AG10803 (cell line): ENCODE measurements at places on chromosomes 4 and X.

GRCh38 chr4:183348136-183348535 is 25.9 kb upstream of the CLDN24 start:
- DNase-seq = no peak

DNA sequence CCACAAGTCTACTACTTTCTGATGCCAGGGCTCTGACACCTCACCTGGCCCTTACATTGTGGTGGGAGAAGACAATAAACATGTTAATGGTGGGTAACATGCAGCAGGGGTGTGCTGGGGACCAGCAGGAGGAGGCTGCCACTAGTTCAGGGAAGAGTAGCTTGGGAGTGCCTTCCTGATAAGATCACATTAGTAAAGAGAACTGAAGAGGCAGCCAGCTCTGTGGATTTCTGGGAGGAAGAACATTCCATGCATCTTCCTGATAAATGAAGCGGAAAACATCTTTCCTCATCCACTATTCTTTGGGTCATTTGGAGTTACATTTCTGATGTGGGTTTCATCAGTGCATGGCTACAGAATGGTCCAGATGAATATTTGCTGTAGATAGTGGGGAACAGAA is 9.0 kb downstream of the RNF150 start:
- DNase-seq = peak; percentile 14

GRCh38 chr4:128716338-128716737 is 93.2 kb upstream of the JADE1 start:
- DNase-seq = peak; percentile 53

DNA sequence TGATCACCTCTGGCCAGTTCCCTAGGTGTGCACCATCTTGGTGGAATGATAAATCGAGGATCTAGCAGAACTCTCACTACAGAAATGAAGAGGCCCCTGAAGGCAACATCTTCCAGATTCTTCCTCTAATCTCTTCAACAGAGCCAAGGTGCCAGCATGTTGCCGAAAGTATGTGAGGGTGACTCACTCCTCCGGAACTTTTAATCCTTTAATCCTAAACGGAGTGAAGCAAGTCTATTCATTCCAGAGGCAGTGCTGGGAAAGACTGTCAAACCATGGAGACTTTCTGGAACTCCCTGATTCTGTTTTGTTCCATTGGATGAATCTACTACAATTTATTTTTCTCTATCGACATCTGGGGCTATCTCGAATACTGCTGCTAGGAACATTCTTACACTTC is 68.7 kb downstream of the SUPT20HL2 start:
- DNase-seq = peak; percentile 82

GRCh38 chr4:78666830-78667258 is 109.3 kb upstream of the BMP2K start:
- no peak for DNase-seq

- DNase-seq = no peak
Observed at GRCh38 chr4:37324546-37324945, 80.0 kb downstream of the NWD2 start.

DNA sequence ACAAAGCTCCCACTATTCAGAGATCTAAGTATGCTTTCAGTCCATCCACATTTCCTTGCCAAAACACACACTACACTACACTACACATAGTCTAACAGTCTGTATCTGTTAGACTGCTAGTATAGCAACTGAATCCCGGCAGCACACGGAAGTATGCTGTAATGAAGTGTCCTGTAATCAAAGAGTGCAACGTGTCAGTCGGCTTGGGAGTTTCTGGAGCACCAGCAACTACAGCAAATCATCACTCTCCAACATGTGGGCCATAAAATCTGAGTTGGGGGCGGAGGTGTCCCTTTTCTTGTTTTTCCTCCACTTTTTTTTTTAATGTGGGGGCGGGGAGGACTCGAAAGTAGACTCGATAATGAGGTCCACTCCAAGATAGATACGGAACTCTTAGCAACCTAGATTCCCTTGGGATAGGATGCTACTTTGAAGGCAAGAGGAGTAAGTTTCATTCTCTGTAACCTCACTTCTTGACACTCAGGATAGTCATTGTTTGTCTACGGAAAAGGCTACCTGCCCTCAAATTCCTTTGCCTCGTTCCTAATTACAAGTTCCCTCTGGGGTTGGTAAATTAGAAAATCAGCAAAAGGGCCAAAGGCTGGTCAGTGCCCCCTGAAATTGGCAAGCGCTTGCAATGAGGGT is 722 bp downstream of the SLC10A7 start:
- peak; percentile 62 for DNase-seq

DNA sequence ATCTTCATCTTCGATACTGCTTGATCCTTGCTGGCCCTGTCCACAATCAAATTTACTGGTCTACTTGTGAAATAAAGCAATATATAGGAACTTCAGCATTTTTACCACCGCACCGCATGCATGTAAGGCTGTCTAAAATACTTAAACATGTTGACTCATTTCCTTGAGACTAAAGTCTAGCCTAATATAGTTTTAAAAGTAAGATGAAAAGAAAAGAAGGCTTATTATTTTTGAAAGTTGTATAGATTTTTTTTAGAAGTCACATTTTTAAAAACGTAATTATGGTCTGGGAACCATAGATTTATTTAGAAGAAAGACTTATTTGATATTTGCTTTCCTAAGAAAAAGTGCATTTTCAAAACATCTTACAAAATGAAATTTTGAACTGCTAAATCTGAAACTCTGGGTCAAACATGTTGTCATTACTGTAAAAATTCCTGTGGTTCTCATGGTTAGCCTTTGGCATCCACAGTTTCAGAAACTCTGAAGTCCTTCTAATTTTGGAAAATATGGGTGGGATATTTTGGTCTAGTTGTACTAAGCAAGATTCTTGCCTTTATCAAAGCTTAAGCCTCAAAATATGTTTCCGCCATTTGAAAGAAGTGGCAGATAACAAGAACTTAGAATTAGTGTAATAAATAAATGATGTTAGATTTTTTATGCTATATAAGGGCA is 423.5 kb upstream of the CTSO start:
- DNase-seq = peak; percentile 79

DNA sequence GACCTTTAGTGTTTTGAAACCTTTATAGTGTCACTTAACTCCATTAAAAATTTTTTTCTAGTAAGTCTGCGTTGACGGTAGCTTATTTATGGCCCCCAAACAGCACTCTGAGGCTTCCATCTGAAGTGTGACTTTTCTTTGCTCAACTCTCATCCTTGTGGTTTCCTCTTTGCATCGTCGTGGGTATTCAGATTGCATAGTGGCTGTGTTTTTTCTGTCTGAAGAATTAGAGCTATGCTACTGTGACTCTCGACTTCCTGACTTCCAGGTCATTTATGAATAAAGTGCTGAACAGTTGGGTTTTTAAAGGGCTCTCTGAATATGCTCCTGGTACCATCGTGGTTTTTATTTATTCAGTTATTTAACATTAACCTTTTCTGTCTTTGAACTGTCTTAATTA is 44.9 kb downstream of the JADE1 start:
- peak; percentile 80 for DNase-seq

DNA sequence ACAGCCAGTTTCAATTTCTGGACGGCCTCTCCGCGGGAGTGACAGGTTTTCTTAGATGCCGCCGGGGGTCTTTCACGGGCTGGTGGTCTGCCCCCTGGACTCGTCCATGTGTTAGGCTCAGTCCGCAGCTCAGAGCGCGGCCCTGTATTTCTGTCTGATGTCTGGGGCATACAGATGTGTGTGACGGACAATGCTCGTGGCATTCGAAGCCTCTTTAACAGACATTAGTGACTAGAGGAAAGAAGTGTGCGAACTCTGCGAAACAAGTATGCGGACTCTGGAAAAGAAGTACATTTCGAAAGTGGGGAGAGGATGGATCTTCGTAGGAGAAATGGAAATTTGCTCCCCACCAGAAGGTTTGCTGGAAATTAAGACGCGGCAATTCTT is 793 bp upstream of the DCUN1D4 start:
- peak; percentile 25 for DNase-seq

DNA sequence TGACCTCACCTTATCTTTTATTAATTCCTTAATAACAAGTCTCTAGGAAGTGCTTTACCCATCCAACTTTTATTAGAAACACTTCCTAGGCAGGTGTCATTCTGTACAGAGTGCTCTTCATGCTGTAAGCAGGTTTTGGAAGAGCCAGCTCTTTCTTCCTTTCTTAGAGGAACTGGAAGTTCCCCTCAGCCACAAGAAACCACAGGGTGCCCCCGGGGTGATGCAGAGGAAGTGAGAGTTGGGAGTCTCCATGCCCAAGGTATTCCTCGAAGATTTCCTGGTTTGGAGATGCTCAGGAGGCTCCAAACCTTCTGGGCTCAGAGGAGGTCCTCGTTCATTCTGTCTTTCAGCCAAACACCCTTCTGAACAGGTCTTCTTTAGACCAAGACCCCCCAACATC is 83.8 kb downstream of the EGF start:
- DNase-seq = no peak

DNA sequence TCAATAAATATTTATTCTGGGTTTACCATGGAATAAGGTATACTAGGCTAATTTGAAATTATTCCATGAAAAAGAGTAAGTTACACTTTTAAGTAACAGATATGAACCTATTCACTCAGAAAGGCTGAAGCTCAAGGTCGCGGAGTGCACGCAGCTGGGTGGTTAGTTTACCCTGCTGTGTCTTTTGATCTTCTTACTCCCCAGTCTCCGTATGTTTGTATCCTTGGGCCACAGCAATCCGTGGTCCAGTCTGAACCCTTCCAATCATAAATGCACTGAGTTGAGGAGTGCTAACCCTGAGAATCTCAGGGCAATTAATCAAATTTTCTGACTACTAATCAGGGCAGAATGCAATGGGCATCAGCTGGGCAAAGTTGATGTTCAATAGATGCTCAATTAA is 33.9 kb downstream of the RPS3A start:
- DNase-seq = no peak

GRCh38 chr4:142331132-142331531 is 515.0 kb downstream of the INPP4B start:
- DNase-seq = no peak

GRCh38 chrX:70254063-70254400 is 6.0 kb downstream of the P2RY4 start:
- no peak for DNase-seq
